Activated T-cell treated with anti-CD3 and anti-CD28 coated beads, Interleukin-2, amount 50 U/mL, for 48 hours (primary cell): ENCODE measurements at places on chromosomes 4 and X.

GRCh38 chrX:133939655-133940302 lies 45.6 kb downstream of the GPC3 start:
- DNase-seq: no peak

DNA sequence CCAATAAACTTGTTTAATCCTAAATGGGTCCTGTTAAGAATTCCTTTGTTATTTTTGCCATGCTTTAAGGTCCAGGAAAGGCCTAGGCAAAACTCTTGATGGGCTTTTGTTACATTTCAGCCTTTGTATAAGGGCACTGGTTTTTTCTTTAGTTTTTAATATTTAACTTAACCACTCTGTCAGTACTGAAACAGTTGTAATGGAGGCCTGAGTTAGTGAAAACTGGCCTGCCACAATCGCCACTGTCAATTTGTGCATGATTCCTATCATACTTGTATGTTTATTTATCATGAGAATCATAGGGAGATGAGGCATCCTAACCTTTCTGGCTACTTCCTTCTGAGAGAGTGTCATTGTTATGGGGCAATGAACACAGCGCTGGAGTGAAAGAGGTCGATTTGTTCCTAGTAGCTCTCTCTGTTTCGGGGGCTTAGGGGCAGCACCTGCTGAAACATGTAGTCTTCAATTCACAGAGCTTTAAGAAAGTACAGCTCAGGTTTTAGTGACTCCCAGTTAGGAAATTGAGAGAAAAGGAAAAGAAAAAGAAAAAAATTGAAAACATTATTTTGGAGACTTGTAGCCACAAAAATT lies 393.8 kb upstream of the FSTL5 start:
- no peak for DNase-seq

DNA sequence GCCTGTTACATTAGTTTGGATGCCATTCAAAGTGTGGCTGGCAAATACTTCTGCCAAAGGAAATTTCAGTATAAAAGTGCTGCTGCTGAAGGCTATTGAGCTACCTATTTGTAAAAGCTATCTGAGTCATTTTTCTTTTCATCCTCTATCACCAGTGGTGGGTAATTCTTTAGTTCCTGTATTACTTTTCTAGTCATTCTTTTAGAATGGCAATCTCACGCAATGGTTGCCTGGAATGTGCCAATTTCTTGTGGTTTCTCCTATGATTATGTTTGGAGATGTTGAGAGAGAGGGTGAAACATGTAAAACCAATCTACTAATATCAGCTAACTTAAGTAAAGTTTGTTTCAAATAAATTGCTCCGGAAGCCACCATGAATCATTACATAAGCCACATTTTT lies 685.0 kb downstream of the RAPGEF2 start:
- DNase-seq: no peak

DNA sequence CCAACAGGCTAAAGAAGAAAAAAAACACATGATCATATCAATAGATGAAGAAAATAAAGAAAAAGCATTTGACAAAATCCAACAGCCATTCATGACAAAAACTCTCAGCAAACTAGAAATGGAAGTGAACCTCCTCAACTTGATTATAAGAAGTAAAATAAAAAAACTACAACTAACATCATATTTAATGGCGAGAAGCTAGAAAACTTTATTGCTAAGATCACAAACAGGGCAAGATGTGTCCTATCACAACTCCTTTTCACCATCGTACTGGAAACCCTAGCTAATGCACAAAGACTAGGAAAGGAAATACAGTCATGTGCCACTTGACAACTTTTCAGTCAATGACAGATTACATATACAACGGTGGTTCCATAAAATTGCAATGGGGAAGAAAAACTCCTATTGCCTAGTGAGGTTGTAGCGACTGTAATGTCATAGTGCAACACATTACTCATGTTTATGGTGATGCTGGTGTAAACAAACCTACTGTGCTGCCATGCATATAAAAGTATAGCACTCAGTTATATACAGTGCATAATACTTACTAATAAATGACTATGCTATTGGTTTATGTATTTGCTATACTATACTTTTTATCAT lies 12.1 kb upstream of the MANBA start:
- no peak for DNase-seq

- DNase-seq: peak; percentile 85
Measured at GRCh38 chr4:17636696-17637622, 22.5 kb downstream of the MED28 start.

DNA sequence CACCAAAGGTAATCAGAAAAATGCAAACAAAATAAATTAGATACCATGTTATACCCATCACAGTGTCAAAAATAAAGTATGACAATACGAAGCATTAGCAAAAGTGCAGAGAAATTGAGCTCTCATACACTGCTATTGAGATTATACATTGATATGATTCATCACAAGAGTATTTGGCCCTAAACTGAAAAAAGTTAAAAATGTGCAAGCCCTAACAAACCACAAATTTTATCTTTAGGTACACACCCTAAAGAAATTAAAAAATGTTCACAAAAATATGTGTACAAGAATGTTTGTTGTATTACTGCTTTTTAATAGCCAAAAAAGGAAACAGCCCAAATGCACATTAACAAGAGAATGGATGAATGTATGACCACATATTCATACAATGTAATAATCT lies 137.9 kb upstream of the MAGEA10 start:
- no peak for DNase-seq

GRCh38 chrX:50815120-50815519 lies 1.1 kb upstream of the SHROOM4 start:
- no peak for DNase-seq

- DNase-seq: no peak
Measured at GRCh38 chrX:106948641-106949040, 28.4 kb downstream of the CLDN2 start.

GRCh38 chrX:134454506-134454905 lies 5.5 kb upstream of the HPRT1 start:
- no peak for DNase-seq

DNA sequence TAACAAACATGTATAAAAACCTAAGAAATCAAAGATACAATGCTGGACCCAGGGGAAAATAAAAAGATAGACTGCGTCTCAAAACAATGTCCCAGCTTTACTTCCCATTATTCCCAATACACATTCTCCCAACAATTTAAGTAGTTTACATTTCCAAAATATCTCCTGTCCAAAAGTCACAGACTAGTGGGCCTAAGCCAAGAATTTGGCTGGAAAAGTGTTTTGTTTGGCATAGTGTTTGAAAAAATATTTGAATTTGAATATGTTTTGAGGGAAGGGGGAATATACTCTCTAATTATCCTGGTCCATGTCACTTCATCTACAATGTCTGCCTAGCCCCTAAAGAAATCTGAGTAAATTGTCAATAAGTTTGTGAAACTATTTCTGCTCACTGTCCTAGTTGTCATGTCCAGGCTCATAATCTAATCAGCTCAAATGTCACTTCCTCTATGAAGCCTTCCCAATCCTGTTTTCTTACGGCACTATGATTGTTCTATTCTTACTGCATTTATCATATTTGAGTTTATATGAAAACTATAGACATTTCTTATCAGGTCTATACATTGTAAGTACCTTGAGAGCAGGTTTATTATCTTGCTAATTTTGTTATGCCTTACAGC lies 74.4 kb downstream of the SEC24D start:
- no peak for DNase-seq

GRCh38 chrX:87727620-87728019 lies 210.0 kb downstream of the KLHL4 start:
- no peak for DNase-seq

DNA sequence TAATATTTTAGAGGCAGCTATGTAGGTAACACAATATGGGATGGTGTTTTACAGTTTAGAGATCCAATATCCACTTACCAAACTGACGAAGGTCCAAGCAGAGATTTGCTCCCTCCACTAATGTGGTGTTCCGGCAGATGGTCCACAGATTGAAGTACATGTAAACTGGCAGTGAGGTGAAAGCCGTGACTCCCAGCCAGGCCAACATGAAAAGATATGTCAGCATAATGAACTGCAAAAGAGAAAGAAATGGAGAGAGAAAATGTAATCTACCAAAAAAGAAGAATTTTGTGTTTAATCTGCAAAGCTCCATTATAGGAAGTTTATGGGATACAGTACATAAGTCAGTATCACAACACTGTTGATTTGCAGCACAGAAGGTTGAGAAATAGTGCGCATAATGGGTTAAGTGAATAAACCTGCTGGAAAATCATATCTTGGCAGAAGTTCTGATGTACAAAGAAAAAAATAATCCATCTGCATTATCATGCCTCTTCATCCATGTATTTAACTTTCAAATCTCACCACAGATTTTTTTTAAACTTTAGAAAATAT lies 160.2 kb downstream of the GPM6A start:
- no peak for DNase-seq

DNA sequence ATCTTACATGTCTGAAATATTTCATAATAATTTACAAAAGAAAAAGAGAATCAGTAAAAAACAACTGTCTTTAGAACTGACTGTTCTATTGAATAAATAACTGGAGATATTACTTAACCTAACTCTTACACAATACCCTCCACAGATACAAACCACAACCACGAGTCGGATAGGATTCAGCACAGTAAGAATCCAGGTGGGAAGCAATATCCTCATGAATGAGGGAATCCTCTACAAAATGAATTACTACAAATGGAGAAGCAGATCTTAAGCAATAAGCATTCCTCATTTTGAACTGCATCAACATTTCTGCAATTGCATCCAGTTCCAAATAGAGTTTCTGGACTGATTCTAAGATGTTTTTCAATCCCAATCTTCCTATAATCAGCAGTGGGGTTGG lies 227.1 kb downstream of the SH2D1A start:
- DNase-seq: no peak

- no peak for DNase-seq
Measured at GRCh38 chr4:77104791-77105540, 29.2 kb upstream of the CCNI start.

GRCh38 chr4:53365121-53365485 lies 758 bp downstream of the SCFD2 start:
- peak; percentile 37 for DNase-seq

GRCh38 chr4:148954011-148954749 lies 512.0 kb upstream of the NR3C2 start:
- no peak for DNase-seq

DNA sequence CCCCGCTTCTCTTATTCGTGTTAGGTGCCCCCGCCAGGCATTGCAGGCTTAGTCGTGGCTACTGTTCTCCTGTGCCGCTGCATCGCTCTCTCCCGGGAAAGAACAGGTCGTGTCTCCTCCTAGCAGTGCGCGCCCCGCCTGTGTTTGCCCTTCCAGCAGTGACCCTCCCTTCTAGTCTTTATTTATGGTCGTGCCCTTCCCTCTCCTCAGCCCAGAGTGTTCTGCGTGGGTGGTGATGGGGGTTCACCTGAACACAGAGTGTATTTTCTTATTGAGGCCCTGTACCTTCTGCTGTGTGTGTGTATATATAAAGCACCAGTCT lies 15.2 kb downstream of the USP11 start:
- DNase-seq: no peak

DNA sequence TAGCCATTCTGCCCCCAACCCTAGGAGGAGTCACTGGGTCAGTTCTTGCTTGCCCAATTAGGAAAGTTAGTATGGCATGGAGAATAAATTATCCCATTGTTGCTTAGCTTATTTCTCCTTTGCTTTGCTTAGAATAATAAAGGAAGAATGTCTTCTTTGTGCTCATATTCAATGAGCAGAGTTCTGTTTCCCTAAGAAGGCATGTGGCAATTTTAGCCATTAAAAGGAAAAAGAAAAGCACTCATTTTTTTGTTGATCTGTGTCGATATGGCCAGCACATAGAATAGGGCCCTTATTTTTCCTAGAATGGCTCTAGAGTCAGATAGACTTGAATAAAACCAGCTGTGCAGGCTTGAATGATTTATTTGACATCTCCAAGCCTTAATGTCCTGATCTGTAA lies 166.4 kb upstream of the PPARGC1A start:
- no peak for DNase-seq

DNA sequence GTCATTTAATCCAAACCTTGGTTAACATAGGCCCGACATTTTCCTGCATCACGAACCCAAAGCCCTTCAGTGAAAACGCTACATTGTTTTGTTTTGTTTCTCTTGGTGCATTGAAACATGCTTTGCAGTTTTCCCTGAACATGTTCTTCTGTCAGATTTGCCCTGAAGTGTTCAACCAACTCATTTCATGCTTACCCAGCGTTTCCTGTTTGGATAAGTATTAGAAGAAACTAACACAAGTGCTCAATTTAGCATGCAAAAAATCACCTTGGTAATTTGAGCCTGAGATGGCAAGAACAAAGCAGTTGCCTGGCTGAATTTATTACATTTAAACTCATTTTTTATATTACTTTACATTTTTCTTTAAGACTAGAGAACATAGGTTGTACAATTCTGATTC lies 160.1 kb upstream of the VCX3A start:
- DNase-seq: no peak

GRCh38 chrX:111041018-111041462 lies 55.0 kb upstream of the PAK3 start:
- DNase-seq: no peak

DNA sequence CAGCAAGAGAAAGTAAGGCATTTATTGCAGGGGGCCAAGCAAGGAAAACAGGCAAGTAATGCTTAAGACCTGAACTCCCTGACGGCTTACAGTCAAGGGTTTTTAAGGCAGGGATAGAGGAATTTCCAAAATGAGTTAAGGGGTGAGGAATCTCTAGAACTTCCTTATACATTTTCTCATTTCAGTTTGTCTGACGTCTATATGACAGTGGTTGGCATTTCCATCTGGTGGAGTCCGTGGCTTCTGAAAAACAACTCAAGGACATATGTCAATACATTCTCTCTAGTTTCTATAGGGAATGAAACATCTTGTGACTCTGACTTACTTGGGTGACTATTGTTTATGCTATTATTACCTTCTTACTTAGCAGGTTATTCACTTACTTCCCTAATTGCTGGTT lies 19.3 kb upstream of the GUCY2F start:
- no peak for DNase-seq

- DNase-seq: no peak
Measured at GRCh38 chr4:140426610-140427105, 790 bp downstream of the CLGN start.

DNA sequence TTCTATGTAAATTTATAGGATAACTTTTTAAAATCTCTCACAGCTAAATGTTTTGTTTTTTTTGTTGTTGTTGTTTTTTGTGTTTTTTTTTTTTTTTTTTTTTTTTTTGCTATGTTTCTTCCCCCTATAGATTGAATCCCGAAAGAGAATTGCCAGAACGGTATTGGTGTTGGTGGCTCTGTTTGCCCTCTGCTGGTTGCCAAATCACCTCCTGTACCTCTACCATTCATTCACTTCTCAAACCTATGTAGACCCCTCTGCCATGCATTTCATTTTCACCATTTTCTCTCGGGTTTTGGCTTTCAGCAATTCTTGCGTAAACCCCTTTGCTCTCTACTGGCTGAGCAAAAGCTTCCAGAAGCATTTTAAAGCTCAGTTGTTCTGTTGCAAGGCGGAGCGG lies 4.1 kb downstream of the BRS3 start:
- DNase-seq: no peak

- DNase-seq: no peak
Measured at GRCh38 chrX:8607326-8607725, 124.6 kb downstream of the ANOS1 start.

- no peak for DNase-seq
Measured at GRCh38 chr4:92249541-92249940, 54.2 kb upstream of the GRID2 start.

- DNase-seq: no peak
Measured at GRCh38 chr4:66451741-66452140, 781.5 kb upstream of the EPHA5 start.
